ENCODE measurements at places on chromosomes 12 and 14. TPM values are rescaled to one million over a fixed set of nuclear protein-coding genes. Genes with fewer than 3 reads are reported as not detected.

POLE2 gene
- 5.3 TPM for total RNA-seq

ADGRD1 gene
- total RNA-seq = 0.47 TPM

RNU4-1 gene
- total RNA-seq = 3,997 TPM

GPX2 gene
- not detected for total RNA-seq

LRFN5 gene
- total RNA-seq = 0.11 TPM

PIANP gene
- total RNA-seq = 0.40 TPM

PPP4R4 gene
- not detected for total RNA-seq

Measured in activated B cell treated with CpG ODN at 0.5 μM for 24 hours (primary cell).